ENCODE measurements at places on chromosomes 6 and 20. TPM values are rescaled to one million over a fixed set of nuclear protein-coding genes. Genes with fewer than 3 reads are reported as not detected.

DNA sequence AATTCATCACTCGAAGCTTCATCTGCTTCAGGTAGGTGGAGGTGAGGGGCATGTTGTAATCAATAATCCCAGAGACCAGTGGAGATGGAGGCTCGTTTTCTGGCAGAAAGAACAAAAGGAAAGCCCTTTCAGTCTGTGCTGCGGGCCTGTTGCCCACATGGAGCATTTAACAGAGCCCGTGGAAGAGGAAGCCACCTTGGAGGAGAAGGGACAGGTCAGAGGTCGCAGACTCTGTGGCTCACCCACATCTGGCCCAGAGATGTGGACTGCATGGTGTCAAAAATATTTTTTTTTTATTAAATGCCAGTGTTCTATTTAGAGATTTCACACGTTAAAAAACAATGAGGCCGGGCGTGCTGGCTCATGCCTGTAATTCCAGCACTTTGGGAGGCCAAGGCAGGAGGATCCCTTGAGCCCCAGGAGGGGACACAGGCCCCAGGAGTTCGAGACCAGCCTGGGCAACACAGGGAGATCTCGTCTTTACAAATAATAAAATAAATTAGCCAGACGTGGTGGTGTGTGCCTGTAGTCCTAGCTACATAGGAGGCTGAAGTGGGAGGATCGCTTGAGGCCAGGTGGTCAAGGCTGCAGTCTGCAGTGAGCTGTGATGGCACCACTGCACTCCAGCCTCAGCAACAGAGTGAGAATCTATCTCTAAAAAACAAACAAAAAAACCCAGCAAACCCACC, 73.6 kb downstream of the NOL4L start:
- no peak for DNase-seq

DNA sequence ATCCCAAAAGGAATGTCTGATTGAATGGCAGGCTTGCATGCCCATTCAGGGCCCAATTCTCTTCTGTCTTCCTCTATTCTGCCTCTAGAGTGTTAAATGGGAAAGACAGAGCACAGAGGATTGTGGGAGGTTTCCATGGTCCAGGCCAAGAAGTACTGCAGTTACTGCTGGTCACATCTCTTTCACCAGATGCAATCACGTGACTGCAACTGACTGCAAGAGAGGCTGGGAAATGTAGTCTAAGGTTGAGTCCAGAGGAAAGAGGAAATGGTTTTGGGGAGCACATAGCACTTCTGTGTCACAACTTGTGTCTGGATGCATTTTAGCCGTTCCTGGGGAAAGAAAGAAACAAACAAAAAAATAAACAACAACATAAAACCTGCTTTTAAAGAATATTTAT, 336.4 kb upstream of the BTBD3 start:
- DNase-seq = no peak

GRCh38 chr6:102841060-102841459, 1447.6 kb downstream of the GRIK2 start:
- DNase-seq = no peak

DNA sequence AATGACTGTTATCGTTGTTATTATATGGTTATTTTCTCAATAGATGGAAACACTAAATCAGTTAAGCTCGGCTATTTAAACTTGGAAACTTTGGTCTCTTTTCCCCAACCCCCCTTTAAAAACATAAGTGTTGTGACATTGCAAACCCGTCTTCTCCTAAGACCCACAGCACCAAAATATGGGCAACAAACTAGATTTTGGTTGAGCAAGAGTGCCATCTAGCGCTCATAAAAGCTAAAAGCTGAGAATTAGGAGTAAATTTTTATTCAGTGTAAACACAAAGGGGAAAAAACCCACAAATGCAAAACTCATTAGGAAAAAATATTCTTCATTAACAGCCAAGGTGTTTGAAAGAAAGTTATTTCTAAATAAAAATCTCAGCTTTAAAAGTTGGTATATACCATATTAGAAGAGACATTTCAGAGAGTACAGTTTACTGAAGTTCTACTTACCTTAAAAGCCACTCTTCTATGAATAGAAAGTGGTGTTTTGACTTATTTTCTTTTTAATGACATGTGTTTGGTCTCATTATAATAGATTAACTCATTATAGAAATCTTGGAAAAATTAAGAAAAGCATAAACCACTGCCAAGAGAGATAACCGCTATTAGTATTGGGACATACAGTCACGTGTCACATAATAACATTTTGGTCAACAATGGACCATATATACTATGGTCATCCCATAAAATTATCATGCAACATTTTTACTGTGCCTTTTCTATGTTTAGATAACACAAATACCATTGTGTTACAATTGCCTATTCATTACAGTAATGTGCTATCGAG, 21.1 kb downstream of the SESN1 start:
- DNase-seq = no peak

DNA sequence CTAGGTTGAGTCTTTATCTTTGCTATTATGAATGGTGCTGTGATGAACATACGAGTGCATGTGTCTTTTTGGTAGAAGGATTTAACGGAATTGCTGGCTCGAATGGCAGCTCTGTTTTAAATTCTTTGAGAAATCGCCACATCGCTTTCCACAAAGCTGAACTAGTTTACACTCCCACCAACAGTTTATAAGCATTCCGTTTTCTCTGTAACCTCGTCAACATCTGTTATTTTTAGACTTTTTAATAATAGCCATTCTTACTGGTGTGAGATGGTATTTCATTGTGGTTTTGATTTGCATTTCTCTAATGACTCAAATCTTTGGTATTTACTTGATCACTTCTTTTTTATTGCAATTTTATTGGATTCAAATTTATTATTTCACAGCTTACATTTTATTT, 117.4 kb upstream of the HDGFL1 start:
- DNase-seq = no peak

DNA sequence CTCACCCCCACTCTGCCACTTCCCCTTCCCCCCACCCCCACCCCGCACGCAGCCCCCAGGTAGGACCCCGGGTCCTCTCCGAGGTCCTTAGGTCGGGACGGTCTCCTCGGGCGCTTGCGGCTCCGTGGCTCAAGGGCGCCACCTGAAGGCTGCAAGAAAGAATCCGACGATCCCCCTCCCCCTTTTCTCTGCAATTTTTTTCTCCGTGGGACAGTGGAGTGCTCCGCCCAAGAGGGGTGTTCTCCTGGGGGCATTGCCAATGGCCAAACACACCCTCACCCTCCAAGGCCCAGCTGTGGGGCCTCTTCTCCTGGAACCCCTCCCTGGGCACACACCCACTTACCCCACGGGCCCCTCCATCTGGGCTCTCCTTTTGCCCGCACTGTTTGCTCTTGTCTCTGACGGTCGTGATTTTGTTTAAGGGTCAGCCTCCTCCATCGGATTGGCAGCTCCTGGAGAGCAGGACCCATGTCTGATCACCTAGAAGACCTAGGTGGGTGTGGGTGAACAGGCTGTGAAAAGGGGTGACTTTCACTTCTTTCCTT, 1.1 kb upstream of the TMEM74B start:
- DNase-seq = no peak

DNA sequence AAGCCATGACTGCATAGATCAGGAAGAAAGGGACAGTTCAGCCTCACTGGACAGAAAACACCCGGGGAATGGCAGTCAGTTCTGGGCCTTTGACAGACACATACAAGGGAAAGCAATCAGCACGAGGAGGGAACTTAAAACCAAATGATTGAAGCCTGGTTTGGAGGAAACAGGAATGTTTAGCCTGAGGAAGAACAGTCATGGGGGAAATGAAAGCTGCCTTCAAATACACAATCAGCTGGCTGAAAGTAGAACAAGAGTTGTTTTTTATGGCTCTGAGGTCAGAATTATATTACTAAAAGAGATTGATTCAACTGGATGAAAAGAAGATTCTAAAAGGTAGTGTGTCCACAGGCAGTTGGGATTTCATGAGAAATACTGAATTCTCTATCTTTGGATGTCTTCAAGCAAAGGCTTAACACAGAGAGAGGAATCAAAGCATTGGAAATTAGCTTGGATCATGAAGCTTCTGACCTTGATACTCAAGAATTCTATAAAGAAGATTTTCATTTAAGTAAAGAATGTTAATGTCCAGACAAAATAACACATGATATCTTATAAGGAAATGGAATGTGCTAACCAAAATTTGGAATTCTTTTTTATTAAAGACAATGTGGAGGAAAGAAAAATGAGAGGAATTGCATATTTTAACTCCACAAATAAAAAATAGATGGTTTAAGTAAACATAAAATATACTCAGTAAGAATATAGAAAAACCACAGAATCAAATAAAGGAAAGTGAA, 216.6 kb downstream of the IBTK start:
- DNase-seq = no peak

GRCh38 chr6:138593124-138593877, 94.0 kb upstream of the NHSL1 start:
- DNase-seq = peak; percentile 100

GRCh38 chr6:166786704-166787293, 159.7 kb upstream of the RPS6KA2 start:
- DNase-seq = peak; percentile 56

- no peak for DNase-seq
These were observed 1257.2 kb upstream of the EYS start for GRCh38 chr6:66964216-66964615.

GRCh38 chr6:35473075-35473849, 5.1 kb downstream of the RPL10A start:
- no peak for DNase-seq

GRCh38 chr6:45854149-45854742, 161.4 kb downstream of the CLIC5 start:
- no peak for DNase-seq

TMEM200A gene
- total RNA-seq = 9.3 TPM

SRSF12 gene
- 0.44 TPM for total RNA-seq

PRICKLE4 gene
- 6.4 TPM for total RNA-seq

Measured in glomerular endothelial cell (primary cell).